NCI-H510A (cell line): ENCODE measurements at places on chromosomes 4 and X.

- no peak for DNase-seq
Measured at GRCh38 chrX:9532349-9532748, 67.5 kb downstream of the TBL1X start.

GRCh38 chr4:85748654-85749053 lies 273.7 kb downstream of the ARHGAP24 start:
- no peak for DNase-seq

- DNase-seq, result no peak
Measured at GRCh38 chr4:138967313-138967712, 48.3 kb upstream of the NOCT start.

GRCh38 chr4:154612472-154613414 lies at the start of gene FGG:
Gene FGG (minus strand): TSS chr4:154612656. CDS start chr4:154612609, 47 bp downstream.
- no peak for DNase-seq

- DNase-seq, result no peak
Measured at GRCh38 chr4:94766856-94767255, 9.1 kb downstream of the BMPR1B start.

DNA sequence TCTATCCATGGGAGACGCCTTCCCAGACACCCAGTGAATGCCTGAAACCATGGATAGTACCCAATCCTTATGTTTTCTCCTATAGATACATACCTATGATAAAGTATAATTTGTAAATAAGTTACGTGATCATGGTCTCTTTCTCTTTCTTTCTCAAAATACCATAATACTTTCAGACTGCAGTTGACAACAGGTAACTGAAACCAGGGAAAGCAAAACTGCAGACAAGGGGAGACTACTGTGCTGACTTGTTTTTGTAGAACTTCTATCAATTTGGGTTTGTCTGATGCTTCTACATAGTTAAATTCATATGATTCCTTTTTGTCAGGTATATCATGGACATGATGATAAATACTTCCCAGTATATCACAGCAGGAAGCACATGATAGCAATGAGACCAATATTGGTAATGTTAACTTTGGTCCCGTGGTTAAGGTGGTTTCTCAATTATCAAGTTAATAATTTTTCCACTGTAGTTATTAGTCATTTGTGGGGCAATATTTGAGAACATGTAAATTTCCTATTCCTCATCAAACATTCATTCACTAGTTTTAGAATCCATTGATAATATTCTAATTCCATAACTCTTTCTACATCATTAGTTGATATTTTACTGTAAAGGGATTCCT lies 298.0 kb upstream of the TET2 start:
- no peak for DNase-seq

GRCh38 chr4:15907430-15907829 lies 31.1 kb downstream of the FGFBP1 start:
- DNase-seq, result no peak

GRCh38 chr4:183321079-183321478 lies 1.0 kb upstream of the CLDN22 start:
- DNase-seq, result no peak

DNA sequence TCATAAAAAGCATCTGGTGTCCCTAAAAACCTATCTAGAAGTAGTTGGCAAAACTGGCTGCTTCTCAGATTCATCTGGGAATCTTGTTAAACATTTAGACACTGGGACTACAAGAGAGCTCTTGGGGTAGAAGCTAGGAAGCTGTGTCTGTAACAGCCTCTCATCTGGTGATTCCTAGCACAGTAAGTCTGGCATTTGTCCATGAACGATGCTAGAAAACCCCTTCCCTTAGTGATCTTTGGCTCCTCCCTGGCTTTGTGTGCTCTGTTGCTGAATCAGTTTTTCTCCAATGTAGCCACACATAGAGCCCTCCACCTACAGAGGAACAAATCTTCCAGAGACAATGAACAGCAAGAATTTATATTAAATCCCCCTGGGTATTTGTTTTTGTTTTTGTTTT lies 951.7 kb upstream of the LCORL start:
- DNase-seq, result no peak

GRCh38 chr4:134888156-134888555 lies 686.6 kb upstream of the PABPC4L start:
- no peak for DNase-seq

GRCh38 chr4:7947927-7948326 lies 8.3 kb upstream of the AFAP1 start:
- no peak for DNase-seq

- no peak for DNase-seq
Measured at GRCh38 chr4:109294006-109294405, 8.5 kb downstream of the COL25A1 start.

GRCh38 chr4:78949735-78950134 lies 10.5 kb upstream of the PAQR3 start:
- no peak for DNase-seq

DNA sequence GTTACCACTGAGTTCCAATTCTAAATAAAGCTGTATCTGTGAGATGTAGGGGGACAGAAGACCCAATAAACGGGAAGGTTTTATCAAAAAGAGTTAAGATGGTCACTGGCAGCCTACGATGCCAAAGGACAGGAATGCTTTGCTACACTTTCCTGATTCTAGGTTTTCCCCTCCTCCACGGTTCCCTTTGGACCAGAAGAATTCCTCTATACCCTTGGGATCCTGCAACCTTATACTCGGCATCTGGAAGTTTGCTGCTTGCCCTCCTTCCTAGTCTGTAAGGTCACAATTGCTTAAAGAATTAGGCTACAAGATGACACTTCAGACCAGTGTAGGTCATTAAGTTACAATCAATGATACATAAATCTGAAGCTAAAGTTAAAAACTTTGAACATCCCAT lies 64.3 kb downstream of the SCML2 start:
- DNase-seq, result no peak

DNA sequence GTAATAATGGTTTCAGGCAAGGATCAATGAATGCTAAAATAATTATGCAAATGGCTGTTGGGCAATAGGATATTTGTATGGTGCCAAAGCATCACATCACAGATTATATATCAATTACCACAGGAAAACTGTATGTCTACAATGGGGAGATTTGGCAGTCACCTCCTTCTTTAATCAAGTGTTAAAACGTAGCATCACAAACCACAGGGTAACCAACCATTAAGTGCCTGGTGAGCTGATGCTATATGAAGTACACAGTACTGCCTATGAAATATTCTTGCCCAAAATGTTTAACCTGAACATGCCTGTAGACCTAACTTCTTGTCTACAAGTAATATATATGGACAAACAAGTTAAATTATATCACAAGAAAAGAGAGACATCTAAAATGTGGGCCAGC lies 25.3 kb downstream of the MECP2 start:
- no peak for DNase-seq

DNA sequence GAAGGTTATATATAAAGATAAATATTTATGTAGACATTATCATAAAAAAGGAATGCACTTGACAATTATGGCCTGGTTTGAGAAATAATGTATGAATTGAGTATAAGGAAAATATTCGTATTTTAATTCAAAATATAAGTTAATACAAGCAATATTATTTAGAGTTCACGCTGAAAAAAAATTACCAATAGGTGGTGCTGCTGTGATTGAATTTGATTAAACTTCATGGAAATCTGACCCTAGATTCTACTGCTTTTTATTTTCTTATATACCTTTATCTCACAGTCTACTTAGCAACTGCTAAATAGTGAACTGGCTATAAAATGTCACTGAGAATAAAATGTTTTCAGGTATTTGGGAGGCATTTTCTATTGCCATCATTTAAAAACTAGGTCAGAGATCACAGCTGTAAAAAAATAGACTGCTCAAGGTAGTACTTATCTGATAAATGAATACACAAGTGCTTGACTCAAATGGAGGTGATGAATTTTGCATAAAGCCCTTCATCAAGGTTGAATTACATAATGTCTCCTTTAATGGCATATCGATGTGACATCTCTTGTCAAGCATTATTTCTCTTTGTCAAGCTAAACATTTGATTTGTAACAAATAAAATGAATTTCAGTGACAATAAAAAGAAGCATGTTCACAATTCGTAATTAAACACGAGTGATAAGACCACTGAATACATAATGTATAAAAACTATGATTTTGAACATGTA lies 1638.8 kb upstream of the PCDH7 start:
- no peak for DNase-seq

DNA sequence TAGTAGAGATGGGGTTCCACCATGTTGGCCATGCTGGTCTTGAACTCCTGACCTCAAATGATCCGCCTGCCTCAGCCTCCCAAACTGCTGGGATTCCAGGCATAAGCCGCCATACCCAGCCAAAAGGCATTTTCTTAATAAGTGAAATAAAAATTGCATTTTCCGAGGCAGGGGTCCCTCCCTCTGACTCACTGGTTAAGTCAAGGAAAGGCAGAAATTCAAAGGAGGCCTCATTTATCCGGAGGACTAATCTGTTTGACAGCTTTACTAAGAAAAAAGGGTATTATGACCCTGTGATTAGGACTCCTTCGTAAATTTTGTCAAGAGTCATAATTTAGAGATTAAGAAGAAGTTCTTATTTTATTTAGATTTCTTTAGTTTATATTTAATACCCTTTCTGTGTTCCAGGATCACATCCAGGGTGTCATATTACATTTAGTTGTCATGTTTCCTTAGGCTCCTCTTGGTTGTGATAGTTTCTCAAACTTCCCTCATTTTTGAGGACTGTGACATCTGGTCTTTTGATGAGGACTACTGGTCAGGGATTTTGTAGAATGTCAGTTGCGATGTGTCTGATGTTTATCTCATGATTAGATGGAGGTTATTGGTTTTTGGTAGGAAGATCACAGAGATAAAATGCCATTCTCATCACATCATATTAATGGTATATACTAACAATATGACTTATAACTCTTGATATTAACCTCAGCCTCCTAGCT lies 753.7 kb upstream of the AMOT start:
- no peak for DNase-seq
